A549 treated with CpdA at 1 μM for 4 hours (cell line): ENCODE measurements at places on chromosomes 7 and 10. TPM values are rescaled to one million over a fixed set of nuclear protein-coding genes. Genes with fewer than 3 reads are reported as not detected.

SGCE gene
- total RNA-seq: 50.4 to 54.0 TPM (median 51.9 TPM) in 5 replicates

GIMAP4 gene
- total RNA-seq: not detected in 5 replicates

MRLN gene
- not detected in 5 replicates for total RNA-seq

ACBD7 gene
- 0.48 to 1.3 TPM (median 0.95 TPM) in 5 replicates for total RNA-seq

TMEM139 gene
- total RNA-seq: 0.48 to 1.1 TPM (median 1.0 TPM) in 5 replicates

GNGT1 gene
- 0.11 TPM in 1 of 5 replicates, not detected in the others for total RNA-seq

UCMA gene
- total RNA-seq: not detected in 5 replicates

SPACDR gene
- total RNA-seq: 0.60 to 0.96 TPM (median 0.77 TPM) in 4 of 5 replicates, not detected in the other

MAGI2 gene
- 0.29 to 0.41 TPM (median 0.38 TPM) in 5 replicates for total RNA-seq

INPP5A gene
- 12.7 to 17.3 TPM (median 13.9 TPM) in 5 replicates for total RNA-seq

BLNK gene
- not detected in 5 replicates for total RNA-seq
